GM03348 (cell line): ENCODE measurements at places on chromosomes 7 and 10.

- DNase-seq: peak; percentile 45
Observed at GRCh38 chr10:50469288-50469687, 154.5 kb downstream of the SGMS1 start.

DNA sequence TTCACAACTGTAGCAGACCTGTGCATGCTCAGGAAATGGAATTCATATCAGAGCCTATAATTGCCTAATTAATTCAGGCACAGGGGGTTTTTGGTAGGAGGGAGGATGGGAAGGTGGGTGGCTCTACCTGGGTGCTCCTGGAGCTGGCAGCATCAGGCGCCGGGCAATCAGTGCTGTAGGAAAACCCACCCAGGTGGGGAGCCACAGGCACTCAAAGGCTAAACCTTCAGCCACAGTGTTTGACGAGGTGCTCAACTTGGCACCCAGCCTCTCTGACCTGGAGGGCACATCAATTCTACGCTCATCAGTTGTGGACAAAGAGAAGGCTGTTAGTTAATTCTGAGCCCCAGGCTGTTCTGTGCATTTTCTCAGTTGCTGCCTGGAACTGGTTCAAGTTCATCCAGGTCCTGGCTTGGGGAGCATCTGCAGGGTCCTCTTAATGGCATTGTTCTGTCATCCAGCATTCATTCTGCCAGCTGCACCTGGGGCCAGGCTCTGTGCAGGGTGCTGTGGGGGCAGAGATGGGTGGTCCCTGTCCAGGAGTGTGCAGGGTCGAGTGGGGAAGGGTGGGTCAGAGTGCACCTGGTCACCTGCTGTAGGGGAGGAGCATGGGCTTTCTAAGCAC, 54.1 kb upstream of the NPTX2 start:
- DNase-seq: no peak

GRCh38 chr7:108503112-108504026, 22.6 kb downstream of the PNPLA8 start:
- DNase-seq: peak; percentile 13

DNA sequence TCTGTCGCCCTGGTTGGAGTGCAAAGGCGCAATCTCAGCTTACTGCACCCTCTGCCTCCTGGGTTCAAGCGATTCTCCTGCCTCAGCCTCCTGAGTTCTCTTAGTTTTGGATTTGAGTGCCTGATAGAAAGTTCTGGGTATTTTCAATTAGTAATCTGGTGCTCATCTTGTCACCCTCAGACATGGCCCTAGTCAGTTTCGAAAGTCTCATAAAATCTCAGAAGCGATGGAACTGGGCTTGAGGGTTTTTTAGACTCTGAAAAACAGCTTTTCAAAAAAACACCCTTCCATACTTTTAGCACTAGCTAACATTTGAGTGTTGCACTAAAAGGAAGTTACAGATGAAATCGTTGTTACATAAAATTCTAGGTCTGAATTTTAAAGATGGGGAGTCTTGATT, 9.4 kb upstream of the PIP4K2A start:
- DNase-seq: no peak

GRCh38 chr7:128168667-128169210, 72.3 kb upstream of the LEP start:
- peak; percentile 64 for DNase-seq

DNA sequence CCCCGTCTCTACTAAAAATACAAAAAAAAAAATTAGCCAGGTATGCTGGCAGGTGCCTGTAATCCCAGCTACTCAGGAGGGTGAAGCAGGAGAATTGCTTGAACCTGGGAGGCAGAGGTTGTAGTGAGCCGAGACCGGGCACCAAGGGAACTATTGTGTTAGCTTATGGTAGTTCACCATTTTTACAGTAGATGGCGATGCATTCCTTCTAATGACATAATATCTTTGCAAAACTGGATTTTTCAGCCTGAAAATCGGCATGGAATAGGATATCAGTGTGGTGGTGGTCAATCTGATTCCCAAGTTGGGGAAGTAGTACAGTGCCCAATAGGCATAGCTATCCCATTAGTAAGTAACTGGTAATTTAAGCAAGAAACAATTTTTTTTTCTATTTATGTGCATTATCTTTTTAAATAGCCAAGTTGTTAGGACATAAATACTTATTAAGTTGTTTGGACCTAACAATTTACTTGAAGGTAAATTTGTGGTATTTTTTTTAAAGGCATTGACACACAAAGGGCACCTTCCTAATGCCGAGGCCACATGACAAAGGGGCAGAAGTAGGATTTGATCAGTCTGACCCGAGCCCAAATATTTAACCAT, 17.6 kb upstream of the IMPDH1 start:
- peak; percentile 74 for DNase-seq

DNA sequence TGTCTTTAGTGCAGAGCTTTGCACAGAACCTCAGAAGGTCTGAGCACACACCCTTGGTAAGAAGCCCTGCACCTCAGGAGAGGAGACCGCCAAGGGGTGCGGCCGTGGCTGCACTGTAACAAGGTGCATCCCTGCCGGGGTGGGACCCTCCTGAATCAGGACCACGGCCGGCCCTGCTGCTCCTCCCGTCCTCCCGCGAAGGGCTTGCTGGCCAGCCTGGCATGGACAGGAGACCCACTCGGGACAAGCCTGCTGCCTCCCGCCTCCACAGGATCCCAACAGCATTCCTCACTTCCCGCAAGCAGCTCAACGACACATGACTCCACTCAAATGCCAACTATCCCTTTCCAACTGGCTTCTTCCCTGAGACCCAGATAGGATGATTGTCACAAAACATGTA, 12.8 kb downstream of the WDR86 start:
- DNase-seq: no peak

- no peak for DNase-seq
Observed at GRCh38 chr7:134121632-134122139, 5.5 kb upstream of the LRGUK start.

- DNase-seq: peak; percentile 68
Observed at GRCh38 chr7:33639552-33640197, 265.7 kb upstream of the BMPER start.

- peak; percentile 45 for DNase-seq
Observed at GRCh38 chr10:970311-971149, 17.7 kb upstream of the GTPBP4 start.

- DNase-seq: peak; percentile 94
Observed at GRCh38 chr7:82443547-82444219, at the start of gene CACNA2D1. Gene CACNA2D1 (minus strand): TSS chr7:82443777.

GRCh38 chr10:109995595-109995994, 12.2 kb upstream of the ADD3 start:
- no peak for DNase-seq

DNA sequence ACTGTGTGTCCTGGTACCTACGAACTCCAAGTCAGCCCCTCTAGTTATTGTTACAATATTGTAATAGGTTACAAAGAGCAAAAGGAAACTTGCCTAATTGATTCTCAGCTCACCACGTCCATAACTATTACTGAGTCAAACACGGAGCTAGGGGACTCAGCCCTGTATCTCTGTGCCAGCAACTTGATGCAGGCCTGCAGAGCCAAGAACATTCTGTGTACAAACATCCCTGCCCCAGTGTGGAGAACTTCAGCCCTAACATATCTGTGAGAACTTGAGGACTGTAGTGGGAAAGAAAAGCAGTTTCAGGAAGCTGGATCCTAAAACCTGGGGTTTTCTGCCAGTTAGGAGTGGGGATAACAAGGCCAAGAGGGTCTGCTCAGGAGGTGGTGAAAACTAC, 114.9 kb upstream of the PRSS58 start:
- DNase-seq: no peak

- no peak for DNase-seq
Observed at GRCh38 chr7:80279760-80280159, 145.1 kb downstream of the GNAI1 start.

DNA sequence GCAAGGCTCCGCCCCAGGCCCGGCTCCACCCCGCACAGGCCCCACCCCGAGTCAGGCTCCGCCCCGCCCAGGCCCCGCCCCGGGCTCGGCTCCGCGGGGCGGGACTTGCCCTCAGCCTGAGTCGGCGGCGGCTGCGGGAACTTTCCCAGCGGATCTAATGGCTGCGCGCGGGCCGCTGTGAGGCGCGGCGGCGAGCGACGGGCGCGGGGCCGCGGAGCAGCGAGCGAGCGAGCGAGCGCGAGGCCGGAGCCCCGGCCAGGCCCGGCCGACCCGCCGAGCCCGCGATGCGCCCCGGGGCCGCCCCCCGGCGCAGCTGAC, at the start of gene INPP5A:
TSS of gene INPP5A (plus strand) at position 104 of the 318 bp plus-strand sequence. CDS start 310 bp downstream, outside the sequence.
- no peak for DNase-seq

DNA sequence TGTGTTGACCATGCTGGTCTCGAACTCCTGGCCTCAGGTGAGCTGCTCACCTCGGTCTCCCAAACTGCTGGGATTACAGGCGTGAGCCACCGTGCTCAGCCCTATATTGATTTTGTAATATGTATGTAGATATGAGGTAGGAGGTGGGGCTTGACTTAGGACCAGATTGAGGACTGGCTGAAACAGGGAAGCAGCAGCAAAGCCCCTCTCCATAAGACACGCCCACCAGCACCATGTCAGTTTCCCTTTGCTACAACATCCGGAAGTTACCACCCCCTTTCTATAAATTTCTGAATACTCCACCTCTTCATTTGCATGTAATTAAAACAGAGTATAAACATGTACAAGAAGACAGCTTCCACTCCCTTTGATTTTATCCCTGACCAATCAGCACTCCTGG, 47.9 kb upstream of the MYL10 start:
- DNase-seq: no peak

GRCh38 chr7:47611045-47611511, 29.2 kb upstream of the TNS3 start:
- DNase-seq: no peak

- DNase-seq: no peak
Observed at GRCh38 chr10:97737770-97738265, 890 bp downstream of the ZFYVE27 start.

DNA sequence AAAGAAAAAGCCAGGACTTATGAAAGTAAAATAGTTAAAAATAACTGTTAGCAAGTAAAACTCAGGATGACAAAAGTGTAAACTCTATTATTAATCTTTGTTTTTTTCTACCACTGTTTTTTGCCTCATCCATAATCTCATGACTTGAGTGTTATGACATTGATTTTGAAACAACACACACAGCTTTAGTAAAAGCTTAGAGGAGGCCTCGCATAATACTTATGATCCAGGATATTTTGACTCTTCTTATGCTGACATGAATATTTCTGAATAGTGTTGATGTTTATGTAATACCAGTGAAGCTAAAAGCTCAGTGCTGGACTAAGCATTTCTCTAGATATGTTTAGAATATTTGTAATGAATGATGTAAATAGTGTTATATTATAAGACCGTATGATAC, 10.5 kb downstream of the KAT6B start:
- DNase-seq: no peak

GRCh38 chr7:12316925-12317324, 86.7 kb downstream of the VWDE start:
- DNase-seq: no peak

GRCh38 chr10:121261665-121262064, 336.6 kb downstream of the FGFR2 start:
- no peak for DNase-seq

DNA sequence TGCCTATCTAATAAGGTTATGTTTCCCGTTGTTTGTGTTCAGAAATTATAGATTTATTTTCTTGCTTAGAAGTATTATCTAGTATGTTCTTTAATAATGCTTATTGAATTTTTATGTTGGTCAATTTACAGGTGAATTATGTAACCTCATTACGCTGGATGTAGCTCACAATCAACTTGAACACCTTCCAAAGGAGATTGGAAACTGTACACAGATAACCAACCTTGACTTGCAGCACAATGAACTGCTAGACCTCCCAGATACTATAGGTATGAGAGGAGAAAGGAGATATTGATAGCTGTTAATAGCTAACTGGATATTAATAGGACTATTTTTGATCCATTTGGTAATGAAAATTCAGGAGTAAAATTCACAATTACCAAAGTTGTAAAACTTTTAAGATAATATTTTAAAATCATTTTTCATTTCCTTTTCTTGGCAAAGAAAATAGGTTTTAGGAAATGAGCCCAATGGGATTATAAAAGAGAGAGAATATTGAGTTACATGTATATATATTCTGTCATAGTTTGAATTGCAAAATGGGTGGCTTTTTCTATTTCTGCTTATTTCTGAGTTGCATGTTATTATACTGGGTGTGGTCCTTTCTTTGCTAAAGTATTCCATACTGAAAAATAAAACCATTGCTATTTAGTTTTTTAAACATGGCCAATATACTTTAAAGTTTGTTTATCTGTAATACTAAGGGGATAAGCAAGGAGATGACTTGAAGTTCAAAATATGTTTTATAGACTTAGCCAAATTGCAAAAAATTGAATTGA, 66.3 kb downstream of the SHOC2 start:
- no peak for DNase-seq

DNA sequence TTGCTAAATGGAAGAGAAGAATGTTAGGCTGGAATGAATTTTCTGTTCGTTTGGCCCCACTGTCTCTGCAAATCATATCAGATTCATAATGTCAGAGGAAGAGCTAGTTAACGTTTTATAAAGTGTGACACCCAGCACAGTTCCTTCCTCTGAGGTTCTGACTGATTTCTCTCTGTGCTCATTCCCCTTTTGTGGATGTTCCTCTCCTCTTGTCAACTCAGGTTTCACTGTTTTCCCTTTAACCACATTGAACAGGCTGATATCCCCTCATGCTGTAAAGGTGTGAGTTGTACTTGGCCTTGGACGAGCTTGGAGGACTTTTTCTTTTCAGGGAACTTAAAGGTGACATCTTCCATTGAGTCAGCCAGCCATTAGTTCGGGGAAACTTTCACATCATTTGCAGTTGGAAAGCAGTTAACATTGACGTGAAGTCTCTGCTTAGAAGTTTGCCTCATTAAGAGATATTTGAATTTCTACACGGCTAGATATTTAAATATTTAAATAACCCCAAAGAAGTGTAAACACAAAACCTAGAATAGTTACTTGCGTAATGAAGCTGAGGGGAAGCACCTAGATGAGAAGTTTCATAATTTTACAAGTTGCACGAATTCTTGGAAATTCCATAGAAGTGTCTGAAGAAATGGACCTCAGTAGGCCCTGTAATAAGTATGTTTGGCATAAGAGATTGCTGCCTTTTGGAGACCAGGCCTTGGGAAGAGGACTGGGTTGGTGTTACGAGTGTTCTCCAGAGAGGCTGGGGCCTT, 101.5 kb upstream of the EGR2 start:
- no peak for DNase-seq

GRCh38 chr10:49741108-49741995, 20.8 kb downstream of the OGDHL start:
- DNase-seq: no peak

- DNase-seq: no peak
Observed at GRCh38 chr7:151395036-151395367, 14.8 kb downstream of the WDR86 start.

GRCh38 chr10:88551246-88551645, 31.9 kb downstream of the RNLS start:
- DNase-seq: no peak

DNA sequence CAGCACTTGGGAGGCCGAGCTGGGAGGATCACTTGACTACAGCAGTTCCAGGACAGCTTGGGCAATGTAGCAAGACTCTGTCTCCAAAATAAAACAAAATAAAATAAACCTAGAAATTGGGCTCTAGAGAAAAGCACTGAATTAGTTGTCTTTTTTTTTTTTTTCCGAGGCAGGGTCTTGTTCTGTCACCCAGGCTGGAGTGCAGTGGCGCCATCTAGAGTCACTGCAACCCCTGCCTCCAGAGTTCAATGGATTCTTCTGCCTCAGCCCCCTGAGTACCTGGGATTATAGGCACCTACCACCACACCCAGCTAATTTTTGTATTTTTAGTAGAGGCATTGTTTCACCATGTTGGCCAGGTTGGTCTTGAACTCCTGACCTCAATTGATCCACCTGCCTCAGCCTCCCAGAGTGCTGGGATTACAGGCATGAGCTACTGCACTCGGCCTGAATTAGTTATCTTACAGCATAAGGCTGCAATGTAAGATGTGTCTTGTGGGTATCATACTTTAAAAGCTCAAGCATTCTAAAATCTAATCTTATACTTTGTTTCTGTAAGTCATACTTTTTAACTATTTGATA, 12.8 kb downstream of the MEIG1 start:
- no peak for DNase-seq
